T-helper 22 cell (primary cell): ENCODE measurements at places on chromosomes 16 and 17.

GRCh38 chr17:31114956-31115555 is 20.3 kb downstream of the NF1 start:
- no peak for DNase-seq

DNA sequence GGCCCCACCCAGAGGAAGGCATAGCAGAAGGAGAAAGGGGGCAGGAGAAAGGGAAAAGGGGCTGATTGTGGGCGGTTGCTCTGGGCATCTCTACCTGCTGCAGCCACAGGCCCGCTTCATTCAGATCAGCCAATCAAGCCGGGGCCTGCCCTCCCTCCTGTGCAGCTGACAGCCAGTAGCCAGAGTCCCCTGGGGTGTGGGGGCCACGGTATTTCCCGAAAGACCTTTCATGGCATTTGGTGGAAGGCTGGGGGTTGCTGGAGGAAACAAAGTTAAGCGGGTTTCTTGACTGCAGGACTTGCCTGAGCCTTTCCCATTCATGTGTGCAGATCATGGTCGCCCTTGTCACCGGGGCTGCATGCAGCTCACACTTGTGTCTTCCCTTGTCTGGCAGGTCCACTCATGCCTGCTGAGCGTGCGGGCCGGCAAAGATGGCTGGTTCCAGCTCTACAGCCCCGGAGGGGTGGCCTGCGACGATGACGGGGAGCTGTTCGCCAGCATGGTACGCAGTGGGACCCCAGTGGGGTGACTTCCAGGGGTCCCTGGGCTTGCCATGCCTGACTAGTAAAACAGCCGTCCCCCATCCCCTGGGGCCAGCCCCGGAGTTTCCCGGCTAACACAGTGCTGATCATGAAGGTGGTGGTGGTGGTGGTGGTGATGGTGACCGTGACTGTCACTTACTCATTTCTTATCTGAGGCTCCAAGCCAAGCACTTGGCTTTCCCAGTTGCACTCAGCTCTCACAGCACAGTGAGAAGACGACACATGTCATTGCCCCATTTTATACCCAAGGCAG is 82.7 kb upstream of the PLCG2 start:
- no peak for DNase-seq

- DNase-seq = no peak
Observed at GRCh38 chr17:11318207-11318606, 77.2 kb downstream of the SHISA6 start.

DNA sequence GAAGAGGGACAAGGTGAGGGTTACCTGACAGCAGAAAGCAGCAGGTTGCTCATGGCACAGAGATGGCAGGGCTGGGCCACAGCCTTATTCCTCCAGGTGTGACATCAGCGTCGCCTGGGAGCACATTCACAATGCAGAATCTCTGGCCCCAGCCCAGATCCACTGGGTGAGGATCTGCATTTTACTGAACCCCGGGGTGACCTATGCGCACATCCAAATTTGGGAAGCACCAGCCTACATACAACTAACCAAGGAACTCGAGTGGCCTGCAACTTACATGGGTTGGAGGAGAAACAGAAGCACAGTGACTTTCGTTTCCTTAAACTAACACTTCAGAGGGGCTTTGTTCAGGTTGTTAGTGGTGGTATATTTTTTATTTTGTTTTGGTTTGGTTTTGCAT is 17.6 kb downstream of the CPPED1 start:
- no peak for DNase-seq

DNA sequence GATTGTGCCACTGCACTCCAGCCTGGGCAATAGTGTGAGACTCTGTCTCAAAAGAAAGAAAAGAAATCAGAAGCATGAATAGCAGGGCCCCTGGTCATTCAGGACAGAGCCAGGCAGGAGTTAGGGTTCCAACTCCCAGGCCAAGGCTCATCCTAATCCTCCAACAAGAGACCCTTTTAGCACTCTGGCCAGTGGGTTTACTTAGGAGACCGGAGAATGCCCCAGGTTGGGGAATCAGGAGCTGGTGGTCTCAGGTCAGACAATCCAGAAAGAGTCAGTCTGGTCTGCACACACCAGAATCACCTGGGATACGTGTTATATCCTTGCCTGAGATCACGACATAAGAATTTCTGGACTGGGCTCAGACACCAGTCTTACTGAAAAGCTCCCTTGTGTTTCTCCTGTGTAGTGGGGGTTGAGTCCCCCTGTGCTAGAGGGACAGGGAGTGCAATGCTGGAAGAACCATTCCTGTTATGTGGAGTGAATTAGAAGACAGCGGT is 48.7 kb downstream of the CCDC42 start:
- no peak for DNase-seq

DNA sequence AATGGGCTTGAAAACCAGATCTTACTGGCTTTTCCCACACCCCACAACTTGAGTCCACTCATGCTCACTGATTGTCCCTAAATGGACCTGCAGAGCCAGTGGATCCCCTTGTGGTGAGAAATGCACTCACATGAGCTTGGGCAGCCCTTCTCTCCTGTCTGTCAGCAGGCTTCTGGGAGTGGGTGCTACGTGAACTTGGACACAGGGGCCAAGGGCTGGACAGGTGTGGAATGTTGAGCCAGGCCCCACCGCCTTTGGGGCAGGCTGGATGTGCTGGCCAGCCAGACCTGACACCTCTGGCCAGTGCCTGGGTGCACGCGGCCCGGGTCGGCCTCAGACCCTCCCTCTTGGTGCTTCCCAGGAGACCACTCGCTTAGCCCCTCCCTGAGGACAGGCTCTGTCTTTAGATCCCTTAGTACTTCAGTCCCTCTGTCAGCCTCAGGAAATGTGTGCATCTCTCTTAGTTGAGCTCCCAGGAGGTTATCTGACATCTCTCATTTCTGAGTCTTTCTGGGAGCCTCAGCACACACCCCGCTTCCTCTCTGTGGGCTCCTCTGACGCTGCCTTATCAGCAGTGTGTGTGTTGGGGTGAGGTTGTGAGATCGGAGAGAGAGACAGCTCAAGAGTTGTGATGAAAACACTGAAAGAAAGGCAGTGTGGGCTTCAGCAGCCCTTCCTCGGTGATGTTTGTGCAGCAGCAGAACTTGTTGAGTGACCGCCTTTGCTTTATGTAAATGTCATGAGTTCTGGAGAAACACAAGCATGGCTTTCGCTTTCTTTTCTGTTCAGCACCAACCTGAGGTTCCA is 117.0 kb downstream of the RAB11FIP4 start:
- peak; percentile 65 for DNase-seq

DNA sequence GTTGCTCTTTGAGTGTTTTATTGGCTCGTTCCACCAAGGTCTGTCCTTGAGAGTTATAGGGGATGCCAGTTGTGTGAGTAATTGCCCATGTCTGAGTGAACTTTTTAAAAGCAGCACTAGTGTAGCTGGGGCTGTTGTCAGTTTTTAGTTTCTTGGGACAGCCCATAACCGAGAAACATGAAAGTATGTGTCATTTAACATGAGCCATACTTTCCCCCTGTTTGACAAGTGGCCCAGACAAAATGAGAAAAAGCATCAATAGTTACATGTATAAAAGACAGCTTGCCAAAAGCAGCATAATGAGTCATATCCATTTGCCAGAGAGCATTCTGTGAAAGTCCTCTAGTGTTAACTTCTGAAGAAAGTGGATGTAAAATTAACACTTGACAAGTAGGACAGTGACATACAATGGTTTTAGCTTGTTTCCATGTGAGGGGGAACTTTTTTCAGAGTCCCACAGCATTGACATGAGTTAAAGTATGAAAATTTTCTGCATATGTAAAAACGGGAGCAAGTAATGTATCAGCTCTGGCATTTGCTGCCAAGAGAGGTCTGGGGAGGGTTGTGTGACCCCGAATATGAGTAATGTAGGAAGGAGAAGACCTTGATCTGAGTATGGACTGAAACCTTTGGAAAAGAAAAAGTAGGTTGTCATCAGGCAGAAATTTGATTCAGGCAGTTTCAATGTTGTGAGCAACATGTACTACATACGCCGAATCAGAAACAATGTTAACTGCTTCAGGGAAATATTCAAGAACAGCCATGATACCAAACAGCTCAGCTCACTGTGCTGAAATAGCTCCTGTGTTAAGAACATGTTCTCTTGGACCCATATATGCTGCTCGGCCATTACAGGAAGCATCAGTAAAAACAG is 56.8 kb upstream of the ARL4D start:
- DNase-seq = no peak

- no peak for DNase-seq
Observed at GRCh38 chr17:80695979-80696378, 151.3 kb downstream of the RPTOR start.

DNA sequence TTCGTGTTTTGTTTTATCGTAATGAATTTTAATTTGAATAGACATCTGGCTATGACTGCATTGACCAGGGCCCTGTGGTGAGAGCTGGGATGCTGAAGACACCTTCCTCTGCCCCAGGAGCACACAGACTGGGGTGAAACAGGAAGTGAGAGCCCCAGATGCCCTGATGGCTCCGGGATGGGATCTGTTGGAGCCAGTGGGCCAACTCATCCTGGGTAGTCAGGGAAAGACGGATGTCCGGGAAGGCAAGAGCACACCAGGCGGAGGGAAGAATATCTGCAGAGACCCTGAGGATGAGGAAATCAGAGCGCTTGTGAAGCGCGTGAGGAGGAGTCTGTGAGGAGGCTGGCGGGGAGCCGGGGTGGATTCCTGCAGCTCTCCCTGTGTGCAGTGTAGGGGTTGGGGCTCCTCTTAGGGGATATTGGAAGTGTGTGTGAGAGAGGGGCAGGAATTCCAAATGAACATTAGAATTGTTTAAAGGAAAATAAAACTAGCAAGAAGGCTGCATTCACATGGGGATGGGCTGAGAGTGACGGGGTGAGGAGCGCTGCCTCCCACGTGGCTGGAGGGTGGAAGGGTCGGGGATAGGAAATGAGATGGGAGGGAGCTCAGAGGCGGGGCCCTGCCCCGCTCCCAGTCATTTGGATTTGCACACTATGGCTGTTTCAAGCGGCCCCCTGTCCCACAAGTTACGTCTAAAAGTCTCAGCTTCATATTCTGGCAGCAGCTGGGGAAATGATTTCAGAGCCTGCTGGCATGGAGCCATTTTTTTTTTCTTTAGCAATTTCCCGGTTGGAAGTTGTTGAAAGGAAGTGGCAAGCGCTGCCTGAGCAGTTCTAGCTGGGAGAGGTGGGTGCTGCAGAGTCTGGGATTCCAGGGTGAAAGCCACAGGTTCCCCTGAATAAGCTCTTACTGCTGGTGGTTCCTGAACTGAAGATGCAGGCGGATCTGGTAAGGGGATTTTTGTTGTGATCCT is 71.2 kb upstream of the LGALS9 start:
- DNase-seq = no peak

DNA sequence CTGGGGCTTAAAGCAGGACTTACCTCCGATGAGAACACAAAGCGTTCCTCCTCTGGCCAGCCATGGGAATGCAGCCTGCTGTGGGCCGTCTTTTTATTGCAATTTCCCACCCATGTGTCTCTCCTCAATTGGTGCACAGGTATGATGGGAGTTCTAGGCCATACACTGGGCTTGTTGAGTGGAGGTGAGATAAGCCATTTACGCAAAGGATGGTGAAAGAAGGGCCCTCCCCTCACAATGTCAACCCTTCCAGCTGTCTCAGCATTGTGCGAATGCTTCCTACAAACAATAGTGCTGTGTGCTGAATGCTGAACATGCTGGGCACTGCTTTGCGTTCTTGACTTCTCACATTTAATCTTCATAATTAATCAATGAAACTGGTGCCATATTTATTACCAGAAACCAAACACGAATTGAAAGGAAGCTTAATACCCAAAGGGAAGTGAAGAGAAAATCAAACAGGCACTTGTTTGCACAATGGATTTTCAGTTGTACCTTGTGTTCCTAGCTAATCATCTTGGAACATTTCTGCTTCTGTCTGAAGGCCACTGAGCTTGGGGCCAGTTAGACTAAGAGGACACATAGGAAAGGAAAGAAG is at the start of gene GP2:
Gene GP2 (minus strand): TSS at position 70 of the 598 bp plus-strand sequence. CDS start 1,082 bp downstream, outside the sequence.
- no peak for DNase-seq

DNA sequence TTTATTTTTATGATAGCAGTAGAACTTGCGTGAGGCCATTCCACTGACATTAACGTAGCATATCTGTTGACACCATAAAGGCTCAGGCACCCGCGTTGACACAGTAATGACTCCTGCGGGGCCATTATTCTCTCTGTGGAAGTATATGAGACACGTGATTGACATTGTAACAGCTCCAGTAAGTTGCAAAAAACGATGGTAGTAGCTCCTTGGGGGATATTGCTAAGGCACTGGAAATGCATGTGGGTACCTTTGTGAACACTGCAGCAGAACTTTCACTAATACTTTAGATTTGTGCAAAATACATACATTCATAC is 918.8 kb upstream of the CDH8 start:
- no peak for DNase-seq

DNA sequence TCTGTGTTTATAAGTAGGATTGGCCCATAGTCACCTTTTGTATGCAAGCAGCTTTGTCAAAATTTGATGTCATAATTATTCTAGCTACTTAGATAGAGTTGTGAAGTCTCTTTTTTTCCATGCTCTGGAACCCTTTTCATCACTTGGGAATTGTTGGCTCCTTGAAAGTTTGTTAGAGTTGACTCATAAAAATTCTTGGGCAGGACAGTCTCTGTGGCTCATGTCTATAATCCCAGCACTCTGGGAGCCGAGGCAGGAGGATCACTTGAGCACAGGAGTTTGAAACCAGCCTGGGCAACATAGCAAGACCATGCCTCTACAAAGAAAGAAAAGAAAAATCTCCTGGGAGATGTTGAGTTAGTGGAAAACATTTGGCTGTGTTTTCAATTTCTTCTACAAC is 45.7 kb upstream of the MRC2 start:
- DNase-seq = no peak

DNA sequence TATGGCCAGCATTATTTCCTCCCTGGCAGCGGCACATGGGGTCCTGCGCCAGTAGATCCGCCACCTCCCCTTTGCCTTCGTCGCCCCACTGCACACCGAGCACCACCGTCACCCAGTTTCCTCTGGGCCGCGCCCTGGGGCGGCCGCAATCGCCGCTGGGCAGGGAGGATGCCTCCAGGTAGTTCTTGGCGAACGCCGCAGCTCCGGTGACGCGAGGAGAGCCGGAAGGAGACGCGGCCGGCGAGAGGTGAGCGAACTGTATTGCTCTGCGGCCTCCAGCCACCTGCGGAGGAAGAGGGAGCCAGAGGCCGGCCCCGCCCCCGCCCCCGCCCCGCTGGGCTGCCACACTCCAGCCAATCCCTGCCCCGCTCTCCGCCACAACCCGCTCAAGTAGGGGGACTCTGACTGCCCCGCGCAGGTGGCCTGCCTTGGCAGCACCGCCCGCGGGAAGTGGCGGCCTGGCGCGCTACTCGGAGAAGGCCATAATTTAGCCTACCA is 11.8 kb upstream of the SLFN13 start:
- DNase-seq = peak; percentile 46

DNA sequence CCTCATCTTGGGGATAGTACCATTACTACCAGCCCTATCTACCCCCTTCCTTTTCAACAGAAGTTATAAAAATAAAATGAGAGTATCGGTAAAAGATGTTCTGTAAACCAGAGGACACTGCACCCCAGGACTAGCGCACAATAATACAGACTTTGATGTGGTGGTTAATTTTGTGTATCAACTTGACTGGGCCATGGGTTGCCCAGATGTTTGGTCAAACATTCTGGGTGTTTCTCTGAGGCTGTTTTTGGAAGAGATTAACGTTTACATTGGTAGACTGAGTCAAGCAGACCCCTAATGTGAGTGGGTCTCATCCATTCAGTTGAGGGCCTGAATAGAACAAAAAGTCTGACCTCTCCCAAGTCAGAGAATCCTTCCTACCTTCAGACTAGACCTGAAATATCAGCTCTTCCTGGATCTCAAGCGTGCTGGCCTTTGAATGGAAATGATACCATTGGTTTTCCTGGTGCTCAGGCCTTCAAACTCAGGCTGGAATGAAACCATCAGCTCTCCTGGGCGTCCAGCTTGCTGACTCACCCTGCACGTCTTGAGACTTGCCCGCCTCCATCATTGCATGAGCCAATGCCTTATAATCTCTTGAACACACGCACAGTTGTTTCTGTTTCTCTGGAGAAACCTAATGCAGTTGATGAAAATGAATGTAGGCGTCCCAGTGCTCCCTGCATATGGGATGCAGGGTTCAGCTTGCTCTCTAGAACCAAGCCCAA is 10.1 kb downstream of the MRM1 start:
- DNase-seq = no peak
